Chondrocyte (in vitro differentiated cells): ENCODE measurements at places on chromosomes 12 and 14. TPM values are rescaled to one million over a fixed set of nuclear protein-coding genes. Genes with fewer than 3 reads are reported as not detected.

The OR4N2 gene
- not detected in 3 replicates for total RNA-seq

DNA sequence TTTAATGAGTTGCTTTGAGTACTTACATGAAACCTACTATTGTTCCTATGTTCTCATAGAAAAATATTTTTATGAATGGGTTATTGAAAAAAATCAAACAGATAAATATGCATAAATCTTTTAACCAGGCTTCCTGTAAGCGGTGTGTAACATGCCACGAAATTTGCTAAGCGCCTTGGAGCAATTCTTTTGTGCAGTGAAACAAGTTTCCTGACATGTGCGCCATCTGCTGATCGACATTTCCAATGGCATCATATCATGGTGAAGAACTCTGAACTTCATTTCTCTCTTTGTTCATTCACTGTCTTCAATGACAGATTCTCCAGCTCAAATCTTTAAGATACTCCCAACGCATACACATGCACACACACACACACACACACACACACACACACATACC, 145.6 kb upstream of the NAV3 start:
- peaks cover 34% of the 10 kb centered on the region for H3K27me3 ChIP-seq
- H3K4me1 ChIP-seq: no peaks in the 10 kb centered on the region
- peaks cover 1% of the 10 kb centered on the region for H3K36me3 ChIP-seq
- no peak overlapping the region for H3K4me3 ChIP-seq
- no peak for DNase-seq
- no peak overlapping the region for H3K27ac ChIP-seq

GRCh38 chr12:28390761-28391385, 200.6 kb downstream of the CCDC91 start:
- H3K4me3 ChIP-seq: no peak overlapping the region
- H3K36me3 ChIP-seq: no peaks in the 10 kb centered on the region
- peak overlapping the region; percentile 93 for H3K27ac ChIP-seq
- DNase-seq: no peak
- H3K27me3 ChIP-seq: no peaks in the 10 kb centered on the region

The PXN gene
- total RNA-seq: 68.1 to 79.5 TPM (median 70.5 TPM) in 3 replicates

DNA sequence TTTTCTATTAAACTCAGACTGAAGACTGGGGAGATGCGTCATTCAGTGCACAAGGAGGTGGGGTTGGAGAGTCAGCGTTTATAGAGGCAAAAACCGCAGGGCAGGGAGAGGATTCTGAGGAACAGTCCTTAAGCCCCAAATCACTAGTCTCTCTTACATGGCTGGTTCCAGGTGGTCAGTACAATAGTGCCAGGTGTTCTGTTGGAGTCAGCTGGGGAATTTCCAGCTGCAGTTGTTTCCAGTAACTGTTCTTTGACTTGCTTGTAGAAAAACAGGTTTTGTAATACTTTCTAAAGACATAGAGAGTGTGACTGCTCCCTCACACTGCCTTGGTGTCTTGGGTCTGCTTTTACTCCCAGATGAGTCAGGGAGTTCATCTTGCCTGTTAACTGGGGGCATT, 192.2 kb downstream of the TMTC3 start:
- no peak overlapping the region for H3K27ac ChIP-seq
- no peaks in the 10 kb centered on the region for H3K36me3 ChIP-seq
- no peak overlapping the region for H3K4me3 ChIP-seq
- H3K4me1 ChIP-seq: no peaks in the 10 kb centered on the region
- DNase-seq: no peak

The TRAFD1 gene
- total RNA-seq: 27.5 to 34.0 TPM (median 29.7 TPM) in 3 replicates

The FSCB gene
- total RNA-seq: not detected in 3 replicates

- H3K4me3 ChIP-seq: no peak overlapping the region
- no peaks in the 10 kb centered on the region for H3K36me3 ChIP-seq
- H3K4me1 ChIP-seq: peaks cover 3% of the 10 kb centered on the region
- H3K27ac ChIP-seq: no peak overlapping the region
- DNase-seq: no peak
- peaks cover 18% of the 10 kb centered on the region for H3K27me3 ChIP-seq
Observed at GRCh38 chr12:64890873-64891468, 66.5 kb downstream of the TBC1D30 start.

DNA sequence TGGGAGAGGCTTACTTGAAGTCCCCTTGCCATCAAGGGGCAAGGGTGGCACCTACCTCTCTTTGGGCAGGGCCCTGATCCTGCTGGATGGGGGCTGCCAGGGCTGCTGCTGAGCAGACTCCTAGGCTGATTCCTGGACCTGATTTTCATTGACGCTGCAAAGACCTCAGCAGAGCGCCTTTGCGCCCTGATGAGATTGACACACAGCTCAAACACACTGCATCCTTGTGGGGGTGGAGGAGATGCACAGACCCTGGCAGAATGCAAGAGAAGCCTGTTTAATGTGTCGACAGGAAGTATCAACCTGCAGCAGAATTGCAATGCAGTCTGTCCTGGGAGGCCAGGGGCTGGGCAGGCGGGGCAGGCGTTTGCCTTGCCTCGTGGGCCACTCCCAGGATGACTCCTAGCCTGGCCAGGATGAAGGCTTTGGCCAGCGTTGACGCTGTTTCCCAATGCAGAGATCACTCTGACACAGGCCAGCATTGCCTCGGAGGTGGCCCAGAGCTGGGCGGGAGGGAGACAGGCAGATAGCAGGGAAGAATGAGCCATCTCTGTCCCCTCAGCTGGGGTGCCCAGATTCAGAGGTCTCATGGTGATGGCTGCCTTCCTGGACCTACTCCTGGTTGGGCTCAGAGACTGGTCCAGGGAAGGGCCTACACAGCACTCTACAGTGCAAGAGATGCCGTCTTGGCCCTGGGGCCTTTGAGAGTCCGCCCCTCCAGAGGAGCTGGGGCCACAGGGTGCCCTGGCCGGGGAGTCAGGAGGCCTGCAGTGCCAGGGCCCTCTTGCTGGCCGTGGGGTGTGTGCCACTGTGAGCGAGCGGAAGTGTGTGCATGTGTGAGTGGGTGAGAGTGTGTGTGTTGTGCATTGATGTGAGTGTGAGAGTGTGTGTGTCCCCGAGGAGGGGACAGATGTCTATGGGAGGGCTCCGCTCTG, 108.3 kb downstream of the KIF26A start:
- no peaks in the 10 kb centered on the region for H3K36me3 ChIP-seq
- no peak overlapping the region for H3K27ac ChIP-seq
- H3K27me3 ChIP-seq: no peaks in the 10 kb centered on the region
- peak; percentile 67 for DNase-seq
- H3K4me3 ChIP-seq: no peak overlapping the region

The C14orf119 gene
- 51.0 to 56.8 TPM (median 52.5 TPM) in 3 replicates for total RNA-seq

DNA sequence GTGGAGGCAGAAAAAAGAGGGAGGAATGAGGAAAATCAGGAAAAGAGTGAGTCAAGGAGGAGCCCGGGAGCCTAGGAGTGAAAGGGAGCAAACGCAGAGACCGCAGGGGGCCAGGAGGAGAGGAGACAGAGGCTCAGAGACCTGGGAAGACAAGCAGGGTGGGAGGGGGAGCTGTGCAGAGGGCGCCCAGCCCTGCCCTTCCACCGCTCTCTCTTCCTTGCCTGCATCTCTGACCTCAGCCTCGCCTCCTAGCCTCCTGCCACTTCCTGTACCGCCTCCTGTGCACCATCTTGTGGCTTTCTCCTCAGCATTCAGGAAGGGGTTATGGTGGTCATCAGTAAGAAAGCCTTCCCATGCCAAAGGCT, 1.3 kb downstream of the CLSTN3 start:
- peaks cover 11% of the 10 kb centered on the region for H3K36me3 ChIP-seq
- no peak for DNase-seq
- H3K4me3 ChIP-seq: peak overlapping the region; percentile 89
- H3K27me3 ChIP-seq: no peaks in the 10 kb centered on the region

GRCh38 chr12:58425481-58426392, 484.4 kb downstream of the ATP23 start:
- H3K36me3 ChIP-seq: peaks cover 24% of the 10 kb centered on the region
- peak overlapping the region; percentile 94 for H3K27ac ChIP-seq
- peak overlapping the region; percentile 58 for H3K4me3 ChIP-seq
- H3K4me1 ChIP-seq: peaks cover 34% of the 10 kb centered on the region
